ENCODE measurements at places on chromosomes 5 and 9.

GRCh38 chr9:132632413-132633129, 37.2 kb downstream of the DDX31 start:
- no peak for DNase-seq

DNA sequence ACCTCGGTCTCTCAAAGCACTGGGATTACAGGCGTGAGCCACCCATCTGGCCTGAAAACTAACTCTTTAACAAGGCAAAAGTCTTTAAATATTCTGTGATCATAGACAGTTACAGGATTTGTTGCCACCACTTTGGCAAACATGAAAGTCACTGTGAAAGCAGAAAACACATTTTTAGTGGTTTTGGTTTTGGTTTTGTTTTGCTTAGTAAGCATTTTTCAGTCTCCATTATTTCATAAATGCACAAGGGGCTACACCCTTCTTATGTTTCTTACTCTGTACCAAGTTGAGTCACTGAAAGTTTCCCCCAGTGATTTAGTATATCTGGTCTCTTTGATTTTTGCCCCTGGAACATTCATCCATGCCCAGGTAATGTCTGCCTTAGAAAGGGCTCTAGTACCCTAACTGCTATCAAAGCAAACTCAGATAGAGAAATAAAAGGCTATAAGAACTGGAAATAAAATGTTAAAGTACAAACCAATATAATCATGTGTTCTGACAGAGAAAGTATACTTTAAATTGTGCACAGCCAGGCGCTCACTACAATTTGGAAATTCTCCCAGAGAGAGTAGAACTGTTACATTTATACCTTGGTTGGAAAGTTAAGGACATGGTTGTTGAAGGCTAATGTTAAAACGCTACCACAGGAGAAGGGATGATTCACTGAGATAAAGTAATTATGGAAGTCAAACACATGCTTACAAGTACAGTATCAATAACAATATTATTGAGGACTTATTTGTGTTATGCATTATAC, 1022.5 kb upstream of the DMAC1 start:
- no peak for DNase-seq

DNA sequence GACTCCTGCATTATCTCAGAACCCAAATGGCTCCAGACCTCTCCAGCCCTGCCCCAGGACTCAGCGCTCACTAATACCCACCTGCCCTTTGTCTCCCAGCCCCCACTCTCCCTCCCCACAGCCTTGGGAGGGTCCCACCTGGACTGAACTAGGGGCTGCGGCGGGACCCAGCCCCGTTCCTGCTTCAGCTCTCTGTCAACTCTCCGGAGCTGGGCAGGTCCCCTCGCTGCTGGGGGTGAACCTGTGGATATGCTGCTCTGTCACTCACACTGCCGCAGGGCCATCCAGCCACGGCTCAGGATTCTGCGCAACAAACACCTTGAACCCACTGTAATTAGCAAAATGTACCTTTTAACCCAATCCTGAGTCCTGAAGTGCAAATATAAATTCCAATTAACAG, 36.8 kb downstream of the NDUFS6 start:
- no peak for DNase-seq

DNA sequence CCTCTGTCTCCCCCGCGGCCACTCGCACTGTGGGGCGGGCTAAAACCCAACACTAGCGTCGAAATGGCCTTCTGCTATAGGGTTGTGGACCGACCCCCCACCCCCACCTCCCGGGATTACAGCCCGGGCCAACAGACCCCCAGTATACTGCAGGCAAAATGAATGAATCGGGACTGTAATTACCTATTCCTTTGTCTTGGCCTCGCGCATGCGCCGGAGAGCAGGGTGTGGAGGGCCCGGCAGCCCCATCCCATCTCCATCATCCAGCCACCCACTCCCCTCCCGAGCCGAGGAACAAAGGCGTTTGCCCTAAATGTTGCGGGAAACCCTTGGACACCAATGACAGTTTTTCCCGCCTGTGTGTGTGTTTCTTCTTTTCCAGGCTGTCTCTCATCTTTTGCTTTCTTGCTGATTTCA, 1.6 kb downstream of the BASP1 start:
- DNase-seq: peak; percentile 94

- DNase-seq: no peak
These were observed 42.4 kb downstream of the CPLANE1 start for GRCh38 chr5:37206736-37207135.

DNA sequence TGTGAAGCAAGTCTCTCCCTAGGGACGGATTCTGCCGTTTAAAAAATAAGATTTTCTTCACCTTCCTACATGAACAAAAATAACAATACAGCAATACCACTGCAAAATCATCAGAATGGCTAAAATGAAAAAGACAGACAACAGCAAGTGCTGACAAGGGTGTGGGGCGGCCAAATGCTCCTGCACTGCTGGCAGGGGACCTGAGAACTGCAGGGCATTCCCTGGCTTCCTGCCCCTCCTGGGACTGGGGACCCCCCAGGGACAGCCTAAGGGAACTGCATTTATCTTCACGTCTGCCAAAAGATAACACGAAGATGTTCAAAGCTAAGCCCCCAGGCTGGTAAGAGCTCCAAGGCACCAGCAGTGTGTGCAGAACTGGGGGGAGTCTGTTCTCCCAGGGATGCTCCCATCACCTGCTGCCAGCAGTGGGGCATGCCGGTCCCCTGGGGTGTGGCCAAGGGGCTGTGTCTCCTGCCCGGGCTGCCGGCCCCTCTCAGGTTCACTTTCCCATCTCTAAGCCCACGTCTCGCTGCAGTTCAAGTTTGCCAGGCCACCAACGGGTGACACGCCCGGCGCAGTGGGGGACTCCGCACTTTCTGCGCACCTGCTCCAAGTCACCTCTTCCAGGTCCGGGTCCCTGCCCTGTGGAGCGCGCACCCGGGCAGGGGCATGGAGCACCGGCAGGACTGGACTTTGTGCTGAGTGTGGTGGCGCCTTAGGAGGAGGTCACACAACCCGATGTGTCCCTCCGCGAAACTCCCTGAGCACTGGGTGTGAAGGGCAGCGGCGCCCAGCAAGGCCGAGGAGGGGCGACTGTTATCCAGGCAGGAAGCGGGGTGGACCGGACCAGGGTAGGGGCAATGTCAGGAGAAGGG, 4.5 kb upstream of the EGFL7 start:
- no peak for DNase-seq

DNA sequence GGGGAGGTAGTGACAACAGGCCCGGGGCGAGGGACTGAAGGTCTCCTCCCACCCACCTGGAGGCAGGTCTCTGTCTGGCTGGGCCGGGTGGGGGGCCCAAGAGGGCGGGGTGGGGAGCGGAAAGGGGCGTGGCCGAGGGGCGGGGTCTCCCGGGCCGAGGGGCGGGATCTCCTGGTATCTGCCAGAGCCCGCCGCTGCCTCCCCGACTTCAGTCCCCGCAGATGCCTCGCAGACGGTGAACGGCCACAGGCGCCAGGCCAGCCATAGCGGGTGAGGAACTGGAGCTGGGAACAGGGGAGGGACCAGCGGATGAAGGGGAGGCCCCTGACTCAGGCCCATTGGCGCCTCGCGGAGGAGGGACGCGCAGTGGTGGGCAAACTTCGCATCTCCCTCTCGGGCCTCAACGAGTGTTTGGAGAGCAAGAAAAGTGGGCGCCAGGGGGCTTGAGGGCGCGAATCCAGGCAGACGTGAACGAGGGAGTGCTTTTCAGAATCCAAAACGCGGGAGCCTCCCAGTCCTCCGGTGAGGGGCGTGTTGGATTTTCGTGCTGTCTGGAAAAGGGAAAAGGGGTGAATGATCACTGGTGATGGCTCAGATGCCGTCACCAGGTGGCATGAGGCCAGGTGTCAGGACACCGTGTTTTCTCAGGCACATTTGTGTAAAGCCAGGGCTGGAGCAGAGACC, at the start of gene ADGRD2:
Gene ADGRD2, plus strand, starts transcription at position 211 of the 684 bp plus-strand sequence. CDS start 1,216 bp downstream, outside the sequence.
- DNase-seq: peak; percentile 23

GRCh38 chr5:151259931-151260330, 6.9 kb downstream of the GM2A start:
- no peak for DNase-seq

GRCh38 chr5:95238560-95239325, 46.2 kb downstream of the MCTP1 start:
- no peak for DNase-seq
